MM.1S (cell line): ENCODE measurements at places on chromosomes 5 and 9.
A peak's percentile ranks its signal among the peaks of the same experiment; 100 is the strongest.

- H3K36me3 ChIP-seq, result no peaks in the 10 kb centered on the region
- H3K4me1 ChIP-seq, result no peaks in the 10 kb centered on the region
- no peak overlapping the region for H3K4me3 ChIP-seq
- no peak overlapping the region for H3K27ac ChIP-seq
- DNase-seq, result no peak
Measured at GRCh38 chr9:109159583-109159982, 7.5 kb downstream of the FRRS1L start.

GRCh38 chr9:11868795-11869194 lies 824.4 kb upstream of the TYRP1 start:
- no peaks in the 10 kb centered on the region for H3K27me3 ChIP-seq
- no peaks in the 10 kb centered on the region for H3K36me3 ChIP-seq
- peak; percentile 15 for DNase-seq
- H3K4me1 ChIP-seq, result peaks cover 6% of the 10 kb centered on the region; the same call in 1 of the 2 replicates

GRCh38 chr5:933251-933861 lies 40.7 kb downstream of the TRIP13 start:
- no peak overlapping the region for H3K4me3 ChIP-seq
- DNase-seq, result no peak
- H3K27me3 ChIP-seq, result no peaks in the 10 kb centered on the region
- H3K27ac ChIP-seq, result no peak overlapping the region

DNA sequence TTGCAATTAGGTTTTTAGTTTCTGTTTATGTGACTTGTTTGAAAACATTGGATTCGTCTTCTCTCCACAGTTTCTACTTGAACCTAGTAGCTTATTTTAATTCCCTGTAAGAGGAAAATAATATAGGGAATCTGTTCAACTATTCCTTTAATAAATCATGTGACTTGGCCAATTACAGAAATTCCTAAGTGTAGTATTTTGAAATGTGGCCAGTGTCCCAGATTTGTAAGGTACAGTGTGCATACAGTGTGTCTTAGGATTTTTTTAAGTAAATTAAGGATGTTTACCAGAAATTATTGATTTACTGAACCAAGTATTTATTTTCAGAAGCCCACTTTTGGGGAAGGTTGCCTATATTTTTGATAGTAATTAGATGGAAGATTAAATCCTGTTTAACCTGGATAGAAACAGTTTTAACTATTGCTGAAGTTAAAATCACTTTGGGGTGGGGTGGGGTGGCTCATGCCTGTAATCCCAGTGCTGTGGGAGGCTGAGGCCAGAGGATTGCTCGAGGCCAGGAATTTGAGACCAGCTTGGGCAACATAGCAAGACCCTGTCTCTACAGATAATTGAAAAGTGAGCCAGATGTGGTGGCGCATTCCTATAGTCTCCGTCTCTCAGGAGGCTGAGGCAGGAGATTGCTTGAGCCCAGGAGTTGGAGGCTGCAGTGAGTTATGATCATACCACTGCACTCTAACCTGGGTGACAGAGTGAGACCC lies 36.9 kb downstream of the G3BP1 start:
- no peak overlapping the region for H3K4me3 ChIP-seq
- no peaks in the 10 kb centered on the region for H3K4me1 ChIP-seq
- H3K27me3 ChIP-seq, result no peaks in the 10 kb centered on the region
- peaks cover 22% of the 10 kb centered on the region for H3K36me3 ChIP-seq
- no peak overlapping the region for H3K27ac ChIP-seq

- no peak for DNase-seq
- no peaks in the 10 kb centered on the region for H3K4me1 ChIP-seq
- H3K36me3 ChIP-seq, result no peaks in the 10 kb centered on the region
- H3K27me3 ChIP-seq, result no peaks in the 10 kb centered on the region
Measured at GRCh38 chr5:79093762-79094161, 17.8 kb upstream of the BHMT start.

DNA sequence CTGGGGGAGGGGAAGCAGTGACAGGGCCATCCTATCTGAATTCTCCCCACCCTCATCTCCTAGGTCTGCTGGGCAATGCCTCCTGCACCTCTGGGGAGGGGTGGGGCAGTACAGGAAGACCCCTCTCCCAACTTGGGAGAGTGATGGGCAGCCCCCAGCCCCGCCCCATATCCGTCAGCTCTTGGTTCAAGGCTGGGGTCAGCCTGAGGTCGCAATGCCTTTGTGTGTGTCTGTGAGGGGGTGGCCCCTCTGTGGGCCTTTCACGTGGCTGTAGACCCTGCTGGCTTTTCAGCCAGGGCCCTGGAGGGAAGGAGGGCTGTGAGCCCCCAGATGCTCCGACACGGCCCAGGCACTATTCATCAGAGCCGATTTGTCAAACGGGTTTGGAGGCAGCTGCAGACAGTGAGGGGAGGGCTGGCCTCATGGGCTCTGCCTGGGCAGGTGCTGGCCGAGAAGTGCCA lies 49.5 kb upstream of the RNU6ATAC start:
- no peaks in the 10 kb centered on the region for H3K4me1 ChIP-seq
- no peak overlapping the region for H3K27ac ChIP-seq
- no peak overlapping the region for H3K4me3 ChIP-seq
- DNase-seq, result no peak
- H3K27me3 ChIP-seq, result peaks cover 86% of the 10 kb centered on the region

DNA sequence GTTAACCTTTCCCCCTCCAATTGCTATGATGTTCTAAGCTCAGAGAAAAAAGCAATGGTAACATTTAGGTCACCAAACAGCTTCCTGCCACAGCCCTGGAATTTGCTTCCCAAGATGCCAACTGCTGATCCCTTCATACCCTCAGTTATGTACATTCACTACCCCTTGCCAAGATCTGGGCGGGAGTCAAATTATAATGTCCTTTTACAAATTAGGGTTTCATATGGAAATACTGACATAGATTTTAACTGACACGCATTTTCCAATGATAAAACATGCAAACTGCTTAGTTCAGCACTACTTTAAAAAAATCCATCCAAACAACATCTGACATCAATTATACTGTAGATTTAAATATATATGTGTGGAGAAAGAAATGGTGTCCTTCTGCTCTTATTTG lies 5.0 kb downstream of the LOX start:
- H3K36me3 ChIP-seq, result no peaks in the 10 kb centered on the region
- no peak overlapping the region for H3K4me3 ChIP-seq
- no peaks in the 10 kb centered on the region for H3K4me1 ChIP-seq
- no peaks in the 10 kb centered on the region for H3K27me3 ChIP-seq

GRCh38 chr9:21434202-21435014 lies 5.8 kb upstream of the IFNA1 start:
- no peaks in the 10 kb centered on the region for H3K27me3 ChIP-seq
- no peak overlapping the region for H3K27ac ChIP-seq
- H3K36me3 ChIP-seq, result no peaks in the 10 kb centered on the region
- H3K4me1 ChIP-seq, result no peaks in the 10 kb centered on the region
